ENCODE measurements at places on chromosomes 7 and 10.

GRCh38 chr10:32964270-32964669 is 6.2 kb upstream of the ITGB1 start:
- no peak for DNase-seq

DNA sequence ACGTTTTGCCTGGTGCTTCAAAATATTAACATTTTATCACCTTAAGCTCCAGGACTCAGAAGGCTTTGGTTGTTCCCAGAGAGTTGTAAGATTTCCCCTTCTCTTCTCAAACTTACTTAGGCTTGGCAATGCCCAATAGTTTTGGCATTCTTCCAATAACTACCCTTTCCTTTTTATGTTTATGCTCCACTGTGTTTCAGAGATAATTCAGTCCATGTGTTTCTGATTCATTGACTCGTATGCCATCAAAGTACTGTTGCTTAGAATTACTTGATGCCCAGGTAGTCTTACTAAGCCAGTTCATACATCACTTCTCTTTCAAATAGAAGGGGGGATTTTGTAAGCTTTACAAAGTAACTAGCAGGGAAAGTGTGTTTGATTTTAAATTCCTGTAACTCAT is 66.6 kb downstream of the AGMO start:
- DNase-seq: peak; percentile 45

- peak; percentile 39 for DNase-seq
These were observed 36.6 kb downstream of the SCIN start for GRCh38 chr7:12607134-12607533.

DNA sequence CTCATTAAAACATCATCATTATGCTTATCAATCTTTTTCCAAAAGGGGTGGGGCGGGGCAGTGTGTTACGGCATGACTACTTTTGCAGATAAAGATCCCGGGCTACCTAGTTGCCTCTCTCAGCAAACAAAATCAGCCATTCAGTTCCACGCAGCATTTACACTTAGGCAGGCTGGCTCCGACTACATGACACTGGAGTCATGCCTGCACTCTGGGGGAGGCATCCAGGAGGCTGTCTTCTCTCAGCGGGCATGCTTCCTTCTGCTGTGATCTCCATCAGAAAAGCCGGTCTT is 193.9 kb upstream of the TCF7L2 start:
- no peak for DNase-seq

- DNase-seq: no peak
These were observed 132.6 kb downstream of the CHRM2 start for GRCh38 chr7:137001041-137001440.

Measured in SK-N-SH (cell line).